ENCODE measurements at places on chromosomes 1 and 21.

GRCh38 chr1:50098591-50099021 lies 10.1 kb upstream of the ELAVL4 start:
- no peak for DNase-seq

DNA sequence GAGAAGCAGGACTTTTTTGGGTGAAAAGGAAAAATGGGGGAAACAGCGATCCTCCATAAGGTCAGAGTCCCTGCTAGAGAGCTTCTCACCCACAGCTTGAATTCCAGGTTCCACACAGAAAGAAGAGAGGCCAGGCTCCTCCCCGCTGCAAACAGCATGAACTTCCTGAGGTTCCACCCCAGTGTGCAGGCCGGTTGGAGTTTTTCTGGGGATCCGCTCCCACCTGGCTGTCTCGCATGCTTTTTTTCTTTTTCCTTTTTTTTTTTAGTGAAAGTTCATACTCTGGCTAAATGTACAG lies 595.1 kb upstream of the ZP4 start:
- DNase-seq, result no peak

- no peak for DNase-seq
These were observed 174.1 kb downstream of the PBX1 start for GRCh38 chr1:164733070-164733469.

GRCh38 chr1:156508205-156508954 lies 7.8 kb upstream of the MEF2D start:
- no peak for DNase-seq

GRCh38 chr21:37341254-37341960 lies 25.2 kb upstream of the DYRK1A start:
- DNase-seq, result no peak

DNA sequence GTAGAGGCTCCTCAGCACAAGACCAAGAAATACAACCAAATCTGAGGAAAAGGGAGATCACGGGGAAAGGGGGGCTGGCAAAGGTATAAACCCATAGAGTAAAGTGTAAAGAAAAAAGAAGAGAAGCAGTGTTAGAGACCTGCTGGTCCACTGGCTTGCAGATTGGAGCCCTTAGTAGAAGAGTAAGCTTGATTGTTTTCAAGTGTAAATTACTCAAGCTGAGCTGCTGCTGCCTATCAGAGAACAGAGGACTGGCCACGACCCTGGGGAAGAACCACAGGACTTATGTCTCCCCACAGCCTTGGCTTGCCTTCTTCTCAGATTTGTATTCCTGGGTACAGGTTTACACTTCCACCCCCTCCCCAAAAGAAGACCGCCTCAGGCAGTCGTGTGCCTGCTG lies 294.2 kb downstream of the LMX1A start:
- no peak for DNase-seq

DNA sequence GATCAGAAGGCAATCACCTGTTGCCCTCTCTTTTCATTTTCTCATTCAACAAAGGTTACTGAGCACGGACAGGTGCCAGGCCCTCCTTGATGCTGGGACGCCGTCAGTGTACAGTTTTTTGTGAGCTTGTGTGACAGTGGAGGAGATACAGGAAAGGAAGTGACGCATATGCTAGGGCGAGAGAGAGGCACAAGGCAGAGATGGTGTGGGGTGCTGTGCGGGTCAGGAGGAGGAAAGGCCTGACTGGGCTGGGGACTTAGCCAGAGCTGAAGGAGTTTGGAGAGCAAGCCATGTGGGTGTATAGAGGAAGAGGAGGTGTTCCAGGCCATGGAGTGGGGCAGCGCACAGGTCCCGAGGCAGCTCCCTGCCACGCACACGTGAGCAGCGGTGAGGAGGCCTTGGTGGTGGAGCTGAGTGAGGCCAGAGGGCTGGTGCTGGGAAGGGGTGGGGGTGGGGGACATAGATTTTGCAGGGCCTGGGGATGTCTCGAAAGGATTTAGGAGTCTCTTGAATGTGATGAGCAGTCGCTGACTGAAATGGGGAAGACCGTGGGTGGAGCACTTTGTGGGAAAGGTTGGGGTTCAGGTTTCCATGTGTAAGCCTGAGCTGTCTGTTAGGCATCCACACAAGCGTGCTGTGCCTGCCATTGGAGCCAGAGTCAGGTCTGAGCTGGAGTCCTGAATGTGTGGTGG lies 46.0 kb downstream of the TRAPPC10 start:
- DNase-seq, result no peak

DNA sequence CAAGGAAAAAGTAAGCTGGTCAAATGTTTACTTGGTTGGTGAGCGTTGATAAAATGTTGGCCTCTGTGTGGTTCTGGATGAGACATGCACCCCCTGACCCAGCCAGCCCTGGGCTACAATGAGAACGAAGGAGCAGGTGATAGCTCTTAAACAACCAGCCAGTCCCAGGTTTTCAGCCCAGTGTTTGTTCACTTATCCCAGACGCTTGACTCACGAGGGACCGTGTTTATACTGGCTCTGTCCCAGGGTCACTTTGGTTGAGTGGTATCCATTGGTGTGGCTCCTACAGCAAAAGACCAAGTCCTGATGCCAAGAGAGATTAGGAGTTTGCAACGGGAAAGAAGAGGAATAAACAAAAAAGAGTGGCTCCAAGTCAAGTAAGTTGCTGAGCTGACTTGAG lies 86.9 kb downstream of the KCNJ15 start:
- no peak for DNase-seq

DNA sequence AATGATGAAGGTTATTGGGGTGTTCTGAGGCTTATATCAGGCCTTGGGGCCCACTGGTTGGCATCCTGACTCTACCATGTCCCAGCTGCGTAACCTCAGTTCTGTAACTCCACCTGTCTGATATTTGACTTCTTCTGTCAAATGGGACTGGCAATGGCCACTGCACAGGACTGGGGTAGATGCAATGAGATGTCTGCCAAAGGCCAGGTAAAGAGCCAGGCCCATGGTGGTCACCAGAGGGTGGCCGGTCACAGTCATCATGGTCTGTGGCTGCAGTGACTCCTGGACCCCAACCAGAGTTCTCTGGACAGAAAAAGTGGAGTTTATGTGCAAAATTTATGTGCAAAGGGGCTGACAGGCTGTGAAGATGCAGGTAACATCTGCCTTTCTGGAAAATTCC lies 173.3 kb downstream of the PTPRU start:
- no peak for DNase-seq

GRCh38 chr1:226675715-226676357 lies 63.2 kb downstream of the ITPKB start:
- DNase-seq, result no peak

DNA sequence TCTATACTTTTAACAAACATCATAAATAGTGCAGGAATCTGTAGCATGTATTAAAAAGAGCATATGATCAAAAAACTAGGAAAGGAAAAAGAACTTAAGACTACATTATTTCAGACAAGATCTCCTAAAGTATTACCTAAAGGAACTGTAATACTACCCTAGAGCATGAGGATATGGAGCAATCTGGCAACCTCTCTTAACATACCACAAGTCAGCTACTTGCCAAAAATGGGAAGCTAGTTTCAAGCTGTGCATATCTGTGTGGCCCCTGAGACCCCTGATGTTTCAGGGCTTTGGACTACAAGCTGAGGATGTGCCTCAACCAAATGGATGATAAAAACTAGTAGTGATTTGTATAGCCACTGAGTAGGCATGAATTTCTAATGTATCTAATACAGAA lies 525.6 kb downstream of the PTBP2 start:
- DNase-seq, result no peak

GRCh38 chr1:5423109-5423508 lies 569.1 kb downstream of the NPHP4 start:
- no peak for DNase-seq

DNA sequence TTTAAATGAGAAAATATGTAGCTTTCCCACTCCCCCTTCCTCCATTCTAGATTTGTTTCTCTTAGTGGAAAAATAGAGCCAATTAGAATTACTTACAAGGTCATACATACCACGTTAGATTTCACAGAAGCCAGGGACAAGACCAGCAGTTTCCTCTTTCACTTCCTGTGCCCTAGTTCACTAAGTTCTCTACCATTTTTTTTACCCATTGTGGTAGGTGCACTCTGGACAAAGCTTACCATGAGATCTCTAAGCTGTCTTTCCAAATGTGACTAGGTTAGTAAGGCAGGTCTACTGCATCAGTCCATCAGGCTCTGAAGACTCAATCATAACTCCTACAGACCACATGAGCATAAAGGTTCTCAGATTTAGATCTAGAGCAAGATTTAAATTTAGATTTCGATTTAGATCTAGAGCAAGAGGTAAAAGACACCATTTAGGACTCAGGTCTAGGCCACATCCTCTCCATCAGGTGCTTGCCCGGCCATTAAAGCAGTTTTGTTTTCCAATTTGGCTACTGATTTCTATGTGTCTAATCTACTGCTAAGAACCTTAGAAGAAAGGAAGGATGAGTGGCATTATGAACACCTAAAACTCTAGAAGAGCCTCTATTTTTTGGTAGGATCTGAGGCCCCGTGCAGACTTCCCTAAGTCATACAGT lies 235.3 kb downstream of the FAF1 start:
- DNase-seq, result no peak

DNA sequence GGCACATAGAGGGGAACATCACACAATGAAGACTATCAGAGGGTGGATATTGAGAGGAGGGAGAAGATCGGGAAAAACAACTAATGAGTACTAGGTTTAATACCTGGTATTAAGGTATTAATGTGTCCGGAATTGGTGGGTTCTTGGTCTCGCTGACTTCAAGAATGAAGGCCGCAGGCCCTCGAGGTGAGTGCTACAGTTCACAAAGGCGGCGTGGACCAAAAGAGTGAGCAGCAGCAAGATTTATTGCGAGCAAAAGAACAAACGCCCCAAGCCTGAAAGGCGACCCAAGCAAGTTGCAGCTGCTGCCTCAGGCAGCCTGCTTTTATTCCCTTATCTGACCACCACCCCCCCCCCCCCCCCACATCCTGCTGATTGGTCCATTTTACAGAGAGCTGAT lies 2022.8 kb downstream of the NCAM2 start:
- DNase-seq, result no peak

GRCh38 chr1:205270764-205271163 lies 43.0 kb downstream of the TMCC2 start:
- no peak for DNase-seq

DNA sequence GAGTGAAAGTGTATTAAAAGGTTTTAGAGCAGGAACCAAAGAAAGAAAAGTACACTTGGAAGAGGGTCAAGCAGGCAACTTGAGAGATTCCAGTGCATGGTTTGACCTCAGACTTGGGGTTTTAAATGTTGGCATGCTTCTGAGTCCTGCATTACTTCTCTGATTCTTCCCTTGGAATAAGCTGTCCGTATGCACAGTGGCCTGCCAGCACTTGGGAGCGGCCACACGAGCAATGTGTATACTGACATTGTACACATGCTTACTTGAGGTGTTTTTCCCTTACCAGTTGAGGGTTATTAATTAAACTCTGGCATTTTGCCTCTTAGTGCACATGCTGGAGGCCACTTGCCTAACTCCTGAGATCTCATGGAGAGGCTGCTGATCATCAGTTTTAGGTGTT lies 786.6 kb upstream of the RGS18 start:
- DNase-seq, result no peak

- peak; percentile 37 for DNase-seq
These were observed 53.6 kb upstream of the MAP10 start for GRCh38 chr1:232751393-232752140.

DNA sequence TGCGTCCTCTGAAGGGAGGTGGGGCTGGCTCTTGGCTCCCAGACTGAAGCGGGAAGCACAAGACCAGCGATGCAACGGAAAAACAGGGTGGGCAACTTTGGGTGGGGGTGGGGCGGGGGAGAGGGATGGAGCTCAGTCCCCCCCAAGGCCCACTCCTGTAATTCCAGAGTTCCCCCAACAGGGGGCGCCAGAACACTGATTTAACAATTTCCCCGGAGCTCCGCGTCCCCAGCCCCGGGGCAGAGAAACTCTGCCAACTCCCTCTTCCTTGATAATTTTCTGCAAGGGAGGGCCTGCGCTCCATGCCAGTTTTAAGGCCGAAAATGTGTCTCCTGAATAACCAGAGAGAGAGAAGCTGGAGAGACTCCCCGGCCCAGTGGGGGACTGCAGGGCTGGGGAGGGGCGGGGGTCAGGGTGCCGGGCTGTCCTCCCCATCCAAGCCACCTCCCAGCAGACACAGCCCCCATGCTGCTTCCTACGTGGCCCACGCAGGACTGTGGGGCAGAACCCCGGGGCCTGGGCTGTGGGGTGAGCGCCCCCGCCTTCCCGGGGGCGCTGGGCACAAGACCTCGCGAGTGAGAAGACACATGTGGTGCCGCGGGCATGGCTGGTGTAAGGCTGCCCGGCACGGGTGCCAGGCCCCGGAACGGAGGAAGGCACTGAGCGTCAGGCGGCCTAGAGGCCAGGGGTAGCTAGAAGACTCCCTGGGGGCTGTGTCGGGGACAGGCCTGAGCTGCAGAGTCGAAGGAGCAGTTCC lies 51.4 kb downstream of the KIF21B start:
- DNase-seq, result peak; percentile 32

DNA sequence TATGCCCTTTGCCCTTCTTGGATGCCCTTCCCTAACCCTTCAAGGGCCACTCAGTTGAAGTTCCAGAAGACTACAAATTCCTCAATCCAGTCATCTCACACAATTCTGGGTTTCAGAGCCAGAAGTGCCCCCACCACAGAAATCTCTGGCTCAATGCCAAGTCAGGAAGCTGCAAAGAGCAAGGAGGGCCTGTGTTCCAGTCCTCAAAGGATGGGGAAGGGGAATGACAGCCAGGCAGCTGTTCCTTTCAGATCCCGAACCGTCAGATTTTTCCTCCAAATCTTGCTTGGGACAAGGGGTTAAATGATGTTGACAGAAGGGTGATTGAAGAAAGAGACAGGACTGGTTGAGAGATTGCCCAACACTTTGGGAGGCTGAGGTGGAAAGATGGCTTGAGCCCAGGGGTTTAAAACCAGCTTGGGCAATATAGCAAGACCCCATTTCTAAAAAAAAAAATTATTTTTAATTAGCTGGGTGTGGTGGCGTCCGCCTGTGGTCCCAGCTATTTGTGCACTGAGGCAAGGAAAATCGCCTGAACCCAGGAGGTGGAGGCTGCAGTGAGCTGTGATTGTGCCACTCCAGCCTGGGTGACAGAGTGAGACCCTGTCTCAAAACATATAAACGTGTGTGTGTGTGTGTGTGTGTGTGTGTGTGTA lies 716 bp upstream of the HPDL start:
- no peak for DNase-seq

DNA sequence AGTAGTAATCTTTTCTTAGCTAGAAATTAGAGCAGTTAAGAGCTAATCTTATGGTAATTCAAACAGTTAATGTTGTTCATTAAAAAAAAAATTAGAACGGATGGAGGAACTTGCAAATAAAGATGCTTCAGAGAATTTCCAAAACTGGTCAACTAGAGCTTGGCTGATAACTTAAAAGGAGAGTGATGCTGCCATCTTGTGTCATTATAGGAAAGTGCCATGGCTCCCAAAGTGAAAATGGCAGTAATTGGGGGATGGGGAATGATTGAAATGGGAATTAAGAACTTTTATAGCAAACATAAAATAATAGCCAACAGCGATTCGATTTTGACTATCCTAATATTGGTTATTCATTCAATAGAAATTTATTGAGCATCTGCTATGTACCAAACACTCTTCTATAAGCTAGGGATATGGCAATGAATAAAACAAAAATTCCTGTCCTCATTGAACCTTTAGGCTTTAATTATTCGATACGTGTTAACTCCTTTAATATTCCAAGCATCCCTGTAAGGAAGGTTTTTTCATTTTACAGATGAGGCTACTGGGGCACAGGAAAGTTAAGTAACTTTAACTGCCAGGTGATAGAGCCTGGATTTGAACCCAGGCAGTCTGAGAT lies 5.7 kb upstream of the PLPP3 start:
- peak; percentile 49 for DNase-seq

GRCh38 chr1:93613898-93614297 lies 67.7 kb downstream of the BCAR3 start:
- no peak for DNase-seq

GRCh38 chr1:74650561-74650960 lies 23.0 kb downstream of the ERICH3 start:
- no peak for DNase-seq

Measured in NCI-H2227 treated with DMSO at 0.1 percent for 48 hours (cell line).